ENCODE measurements at places on chromosomes 6 and 20.

GRCh38 chr6:11972806-11973205 lies 39.3 kb upstream of the HIVEP1 start:
- no peak for DNase-seq

GRCh38 chr6:158042245-158042798 lies 60.7 kb downstream of the SYNJ2 start:
- DNase-seq: no peak

DNA sequence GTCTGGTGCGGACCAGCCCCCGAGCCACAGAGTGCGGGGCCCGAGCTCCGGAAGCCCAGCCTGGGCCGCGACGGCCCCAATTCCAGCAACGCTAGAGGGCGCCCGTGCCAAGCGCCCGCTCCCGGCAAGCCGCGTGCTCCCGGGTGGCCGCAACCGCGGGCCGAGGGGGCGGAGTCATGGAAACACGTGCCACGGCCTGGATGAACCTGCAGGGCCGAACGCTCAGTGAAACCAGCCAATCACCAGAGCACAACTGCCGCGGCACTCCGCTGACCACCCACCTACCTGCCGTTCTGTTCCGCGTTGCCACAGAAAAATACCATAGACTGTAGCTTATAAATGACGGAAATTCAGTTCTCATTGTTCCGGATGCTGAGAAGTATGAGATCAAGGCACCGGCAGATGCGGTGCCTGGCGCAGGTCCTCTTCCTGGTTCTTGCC lies 85.7 kb upstream of the FOXC1 start:
- DNase-seq: peak; percentile 81

- no peak for DNase-seq
Observed at GRCh38 chr6:106086814-106087175, 659 bp downstream of the PRDM1 start.

DNA sequence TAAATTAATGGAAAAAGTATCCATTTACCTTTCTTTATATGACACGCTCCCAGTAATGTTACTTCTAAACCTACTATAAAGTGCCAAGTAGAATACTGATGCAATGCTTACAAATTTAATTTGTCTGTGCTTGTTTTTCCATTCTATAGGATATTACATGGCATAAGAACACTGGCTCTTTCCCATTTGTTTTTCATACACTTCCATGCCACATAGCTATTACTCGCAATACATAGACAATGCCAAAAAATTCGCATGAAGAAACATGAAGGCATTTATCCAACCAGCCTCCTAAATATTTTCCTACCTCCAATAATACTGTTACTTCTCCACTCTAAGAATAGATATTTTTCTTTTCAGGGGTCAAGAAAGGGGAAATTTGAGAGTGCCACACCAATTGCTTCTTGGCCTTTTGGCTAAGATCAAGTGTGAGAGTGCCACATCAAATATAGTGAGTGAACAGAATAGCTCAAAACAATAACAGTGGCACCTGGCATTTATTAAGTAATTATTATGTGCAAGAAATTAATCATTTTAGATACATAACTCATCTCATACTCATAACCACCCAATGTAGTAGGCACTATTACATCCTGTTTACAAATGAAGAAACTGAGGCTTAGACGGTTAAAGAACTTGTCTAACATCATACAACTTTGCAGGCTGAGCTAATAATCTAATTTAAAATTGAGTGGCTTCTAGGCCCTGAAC lies 845 bp upstream of the DST start:
- DNase-seq: no peak

GRCh38 chr6:41687501-41688175 lies 47.8 kb downstream of the TFEB start:
- DNase-seq: no peak

DNA sequence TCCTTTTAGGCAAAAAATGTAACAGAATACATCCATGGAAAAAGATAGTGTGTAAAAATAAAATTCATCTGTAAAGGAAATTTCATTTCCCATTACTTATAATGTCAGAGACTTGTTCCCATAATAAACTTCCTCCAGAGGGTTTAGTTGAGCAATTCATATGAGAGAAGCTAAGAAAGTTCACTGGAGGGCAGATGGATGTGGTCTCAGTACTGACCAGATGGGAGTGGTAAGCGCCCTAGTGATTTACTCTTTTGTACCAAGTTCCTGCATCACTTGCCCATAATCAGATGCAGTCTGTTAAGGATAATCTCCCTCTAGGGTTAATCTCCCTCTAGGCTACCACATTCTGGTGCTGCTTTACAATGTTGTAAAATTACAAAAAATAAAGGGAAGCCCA lies 61.7 kb downstream of the ESF1 start:
- DNase-seq: no peak

DNA sequence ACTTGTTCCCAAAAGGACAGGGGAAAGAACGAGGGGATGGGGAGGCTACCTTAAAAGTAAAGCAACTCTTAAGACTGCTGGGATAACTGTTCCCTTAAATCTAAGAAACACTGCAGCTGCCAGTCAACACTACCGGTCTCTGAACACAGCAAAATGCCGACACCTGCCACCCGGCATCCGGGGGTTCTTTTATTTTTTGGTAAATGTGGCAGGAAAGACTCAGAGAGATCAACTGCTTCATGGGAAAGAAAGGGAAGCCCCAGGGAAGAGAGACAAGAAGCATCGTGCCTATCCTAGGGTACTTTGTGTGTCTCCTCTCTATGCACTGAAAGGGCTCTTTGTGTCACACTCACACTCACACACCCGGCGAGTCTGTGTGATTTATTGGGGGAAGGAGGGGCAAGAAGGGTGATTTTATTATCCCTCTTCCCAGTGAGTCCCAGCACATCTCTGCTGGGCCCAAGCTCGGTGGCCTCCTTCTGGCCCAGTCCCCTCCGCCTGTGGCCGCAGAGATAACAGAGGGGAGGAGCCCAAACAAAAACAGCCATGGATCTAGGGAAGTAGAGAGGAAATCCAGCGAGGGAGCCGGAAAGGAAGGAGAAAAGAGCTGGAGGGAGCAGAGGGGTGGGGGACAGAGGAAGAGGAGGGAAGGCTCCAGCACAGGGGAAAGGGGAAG lies 1.4 kb downstream of the FYN start:
- peak; percentile 59 for DNase-seq

DNA sequence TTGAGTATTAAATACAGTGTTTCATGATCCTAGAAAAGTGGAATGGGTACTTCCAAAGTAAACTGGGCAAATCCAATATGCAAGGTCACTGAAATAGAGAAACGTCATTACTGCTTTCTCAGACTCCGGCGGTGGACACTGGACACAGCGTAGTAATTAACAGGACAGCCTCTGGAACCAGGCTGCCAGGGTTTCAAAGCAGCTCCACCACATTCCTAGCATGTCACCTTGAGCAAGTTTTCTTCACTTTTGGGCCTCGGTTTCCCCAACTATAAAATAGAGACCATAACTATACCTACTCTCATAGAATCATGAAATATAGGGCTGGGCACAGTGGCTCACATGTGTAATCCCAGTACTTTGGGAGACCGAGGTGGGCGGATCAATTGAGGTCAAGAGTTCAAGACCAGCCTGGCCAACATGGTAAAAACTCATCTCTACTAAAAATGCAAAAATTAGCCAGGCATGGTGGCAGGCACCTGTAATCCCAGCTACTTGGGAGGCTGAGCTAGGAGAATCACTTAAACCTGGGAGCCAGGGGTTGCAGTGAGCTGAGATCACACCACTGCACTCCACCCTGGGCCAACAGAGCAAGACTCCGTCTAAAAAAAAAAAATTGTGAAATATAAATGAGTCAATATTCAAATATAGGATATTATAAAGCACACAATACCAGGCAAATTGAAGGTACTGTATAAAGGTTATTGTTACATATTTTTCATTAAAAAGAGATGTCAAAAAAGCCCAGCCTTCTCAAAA lies 24.9 kb downstream of the ARHGAP18 start:
- DNase-seq: no peak

- DNase-seq: no peak
Observed at GRCh38 chr6:52261229-52261628, 16.9 kb upstream of the IL17F start.

- no peak for DNase-seq
Observed at GRCh38 chr6:96631248-96631647, 68.3 kb downstream of the FHL5 start.

DNA sequence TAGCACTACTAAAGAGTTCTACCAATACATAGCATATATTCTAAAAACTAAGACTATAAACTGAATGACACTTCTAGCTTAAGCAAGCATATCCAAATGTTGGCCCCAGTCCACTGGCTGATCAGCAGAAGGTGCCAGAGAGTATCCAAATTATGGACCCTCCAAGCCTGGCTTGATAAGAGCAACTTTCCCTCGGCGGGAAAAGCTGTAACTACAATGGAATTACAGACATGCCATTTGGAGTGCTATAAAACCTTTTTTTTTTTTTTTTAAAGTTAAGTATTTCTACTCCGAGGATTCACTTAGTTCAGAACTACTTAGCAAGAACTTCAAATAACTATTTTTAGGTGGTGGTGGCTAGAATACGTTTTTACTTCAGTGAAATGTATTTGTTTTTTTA lies 94.6 kb downstream of the EPB41L2 start:
- no peak for DNase-seq

DNA sequence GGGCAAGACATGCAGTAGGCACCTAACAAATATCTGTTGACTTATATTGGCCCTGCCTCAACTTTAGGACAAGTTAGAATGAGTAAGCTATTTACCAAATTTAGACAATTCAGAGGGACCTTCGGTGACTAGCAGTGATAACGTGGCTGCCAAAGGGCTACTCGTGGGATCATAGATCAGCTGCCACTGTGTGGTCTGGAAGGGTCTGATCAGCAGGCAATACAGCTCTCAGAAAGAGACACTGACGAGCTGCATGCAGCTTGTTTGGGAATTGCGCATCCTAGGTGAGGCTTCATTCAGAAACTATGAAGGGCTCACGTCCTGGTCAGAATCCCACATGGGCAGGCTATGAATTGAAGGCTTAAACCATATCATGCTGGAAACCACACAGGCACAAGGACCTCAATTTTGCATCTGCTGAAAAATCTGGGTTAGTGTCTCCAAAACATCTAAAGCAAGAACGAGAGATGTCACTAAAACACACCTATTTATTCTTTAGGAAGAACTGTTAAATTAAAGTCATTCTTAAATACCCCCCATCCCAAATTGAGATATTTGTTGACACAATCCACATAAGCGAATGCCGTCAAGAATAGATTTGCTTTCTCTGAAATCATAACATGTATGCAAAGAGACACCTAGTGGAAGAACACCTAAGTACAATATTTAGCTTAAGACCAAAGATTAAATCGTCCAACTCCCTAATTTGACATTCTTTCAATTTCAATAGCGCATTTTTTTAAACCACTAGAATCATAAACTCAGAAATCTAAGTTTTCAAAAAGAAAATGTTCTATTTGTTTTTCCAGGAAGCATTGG lies 79.6 kb downstream of the IPCEF1 start:
- DNase-seq: peak; percentile 34

DNA sequence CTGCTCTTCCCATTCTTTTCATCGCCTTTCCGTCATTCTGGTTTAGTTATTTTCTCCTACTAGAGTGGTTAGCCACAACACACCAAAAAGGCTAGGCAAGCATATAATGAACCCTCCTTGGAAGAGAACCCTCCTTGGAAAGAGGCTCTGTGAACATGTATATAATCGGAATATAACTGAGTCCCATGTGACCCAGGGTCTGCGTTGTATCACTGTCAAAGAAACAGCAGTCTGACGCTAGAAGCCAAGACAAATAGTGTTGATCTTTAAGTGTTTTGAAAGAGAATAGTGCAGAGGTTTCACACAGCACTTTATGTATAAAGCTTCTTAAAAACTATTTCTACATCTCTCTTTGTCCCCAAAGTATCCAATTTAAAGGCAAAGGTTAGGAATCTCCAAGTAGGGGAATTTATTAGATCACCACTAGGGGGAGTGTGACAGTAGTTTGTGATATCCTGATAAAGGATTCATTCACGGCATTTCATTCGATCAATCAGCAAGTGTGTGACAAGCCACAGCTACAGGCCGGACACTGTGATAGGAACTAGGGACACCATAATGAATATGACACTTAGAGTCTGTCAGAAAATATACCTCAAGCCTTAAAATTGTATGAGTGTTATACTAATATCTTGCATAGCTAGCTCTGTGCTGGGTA lies 395.3 kb downstream of the CD109 start:
- DNase-seq: peak; percentile 26

DNA sequence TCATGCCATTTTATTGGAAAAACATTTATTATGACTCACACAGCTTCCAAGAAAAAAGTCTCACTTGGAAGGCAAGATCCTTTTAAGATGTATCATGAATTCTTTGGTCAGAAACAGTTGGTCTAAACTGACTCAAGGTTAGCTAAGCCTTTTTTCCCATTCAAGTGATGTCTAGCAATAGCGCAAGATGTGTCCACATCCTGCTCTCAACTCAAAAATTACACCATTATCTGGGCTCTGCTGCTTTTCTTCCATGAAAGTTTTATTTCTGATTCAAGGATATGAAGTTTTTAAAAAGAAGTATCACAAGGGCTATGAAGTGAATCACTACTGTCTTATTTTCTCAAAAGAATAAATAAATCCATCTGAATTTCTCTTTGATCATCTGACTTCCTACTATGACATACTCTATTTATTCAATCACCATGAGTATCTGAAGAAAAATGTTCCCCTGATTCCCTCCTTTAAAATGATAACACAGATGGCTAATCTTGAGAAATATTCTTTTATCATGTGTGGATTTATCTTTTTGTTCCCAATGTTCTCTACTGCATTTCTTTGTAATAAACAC lies 139.2 kb downstream of the AHI1 start:
- no peak for DNase-seq

GRCh38 chr20:10893321-10893720 lies 219.5 kb upstream of the JAG1 start:
- no peak for DNase-seq

GRCh38 chr6:53647462-53648094 lies 18.0 kb downstream of the KLHL31 start:
- no peak for DNase-seq

GRCh38 chr6:73969971-73970970 lies 274.3 kb downstream of the CD109 start:
- DNase-seq: peak; percentile 17

DNA sequence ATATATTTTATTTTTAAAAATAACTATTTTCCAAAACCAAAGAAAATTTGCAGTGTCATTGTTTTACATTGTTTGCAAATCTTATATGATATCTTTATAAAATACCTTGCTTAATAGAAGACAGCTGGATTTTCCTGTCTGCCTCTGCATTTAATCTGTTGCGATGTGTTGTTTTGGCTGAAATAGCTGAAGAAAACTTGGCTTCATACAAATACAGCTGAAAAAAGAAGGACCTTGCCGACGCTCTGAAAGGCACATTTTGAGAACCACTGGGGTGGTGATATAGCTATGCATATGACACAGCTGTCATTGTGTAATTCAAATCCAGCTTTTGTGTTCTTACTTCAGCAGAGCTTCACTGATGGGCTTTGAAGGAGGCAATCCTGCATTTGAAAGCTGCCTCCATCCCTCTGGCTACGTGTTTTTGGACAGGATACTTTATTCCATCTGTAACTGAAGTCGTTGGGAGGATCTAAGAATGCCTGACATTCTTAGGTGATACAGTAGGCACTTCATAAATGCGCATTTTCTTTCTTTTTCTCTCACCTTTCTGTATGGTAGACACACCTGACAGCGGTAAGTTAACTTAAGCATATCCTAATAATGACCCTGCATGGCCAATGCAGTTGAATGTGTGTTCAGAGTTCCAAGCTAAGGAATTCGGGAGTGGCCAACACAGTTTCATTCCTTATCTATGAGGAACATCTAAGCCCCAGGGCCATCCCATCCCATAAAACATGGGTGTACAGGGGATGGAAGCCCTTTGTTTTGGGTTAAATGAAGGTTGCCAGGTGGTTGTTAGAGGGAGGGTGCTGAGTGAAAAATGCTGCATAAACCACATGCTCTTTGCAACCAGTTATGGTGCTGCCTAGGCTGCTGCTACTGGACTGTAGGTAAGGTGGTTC lies 213.0 kb downstream of the TFAP2A start:
- no peak for DNase-seq

GRCh38 chr20:58596750-58597248 lies 54.3 kb upstream of the STX16 start:
- no peak for DNase-seq
